ENCODE measurements at places on chromosomes 3 and 15.

DNA sequence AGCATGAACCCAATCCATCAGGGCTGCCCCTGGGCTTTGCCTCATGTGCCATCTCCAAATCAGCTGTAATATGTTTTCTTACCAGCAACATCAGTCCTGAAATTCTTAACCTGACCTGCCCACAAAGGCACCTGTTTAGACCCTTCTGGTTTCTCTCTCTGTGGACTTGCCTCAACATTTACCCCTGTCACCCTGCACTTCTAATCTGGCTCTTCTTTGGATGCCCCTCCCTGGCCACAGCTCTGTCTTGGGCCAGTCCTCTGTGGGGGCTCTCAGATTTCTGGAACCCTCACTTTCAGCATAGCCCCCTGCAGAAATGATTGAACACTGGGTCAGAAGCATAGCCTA, 168.7 kb upstream of the STAC start:
- DNase-seq, result no peak

GRCh38 chr3:59258550-59259260, 208.9 kb upstream of the CFAP20DC start:
- DNase-seq, result no peak

GRCh38 chr3:71244826-71245488, 338.6 kb downstream of the FOXP1 start:
- DNase-seq, result no peak

GRCh38 chr3:123623346-123623880, 38.6 kb upstream of the HACD2 start:
- no peak for DNase-seq

- peak; percentile 31 for DNase-seq
Measured at GRCh38 chr3:105806359-105806758, 62.5 kb downstream of the CBLB start.

DNA sequence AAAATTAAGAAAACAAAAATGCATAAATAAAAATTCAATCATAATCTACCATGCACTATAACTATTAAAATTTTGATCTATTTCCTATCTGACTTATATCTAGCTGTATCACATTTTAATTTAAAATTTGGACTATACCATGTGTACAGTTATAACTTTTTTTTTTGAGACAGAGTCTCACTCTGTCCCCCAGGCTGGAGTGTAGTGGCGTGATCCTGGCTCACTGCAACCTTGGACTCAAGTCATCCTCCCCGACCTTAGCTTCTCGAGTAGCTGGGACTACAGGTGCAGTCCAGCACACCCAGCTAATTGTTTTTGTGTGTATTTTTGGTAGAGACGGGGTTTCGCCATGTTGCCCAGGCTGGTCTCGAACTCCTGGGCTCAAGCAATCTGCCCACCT, 119.9 kb downstream of the ADAM10 start:
- DNase-seq, result no peak

GRCh38 chr3:124741027-124741426, 10.8 kb downstream of the UMPS start:
- DNase-seq, result no peak

DNA sequence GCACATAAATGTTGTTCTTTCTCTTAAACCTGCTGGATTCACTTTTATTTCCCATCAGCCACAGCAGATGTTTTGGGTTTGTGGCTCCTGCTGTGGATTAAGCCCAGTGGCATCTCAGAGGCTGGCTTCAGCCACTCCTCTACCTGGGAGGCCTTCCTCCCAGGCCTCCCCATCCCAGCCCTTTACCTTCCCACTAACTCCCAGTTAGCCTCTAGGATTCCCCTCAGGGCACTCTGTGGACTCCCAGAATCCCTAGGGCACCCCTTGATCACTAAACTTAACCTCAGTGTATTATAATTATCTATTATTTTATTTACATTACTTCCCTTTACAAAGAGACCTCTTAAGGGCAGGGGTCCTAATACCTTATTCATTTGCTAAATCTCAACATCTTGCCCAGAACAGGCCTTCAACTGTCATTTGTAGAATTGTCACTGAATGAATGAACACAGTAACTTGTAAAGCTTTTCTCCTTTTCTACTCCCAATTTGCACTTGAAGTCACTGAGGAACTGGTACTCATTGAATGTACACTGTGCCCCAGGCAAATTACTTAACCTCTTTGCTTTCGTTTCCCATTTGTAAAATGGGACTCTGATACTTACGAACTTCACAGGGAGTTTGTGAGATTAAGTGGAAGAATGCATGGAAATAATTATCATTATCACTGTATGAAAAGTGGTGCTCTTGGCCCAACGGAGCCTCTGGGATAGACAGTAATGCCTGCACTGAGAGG, 8.3 kb downstream of the CCDC13 start:
- no peak for DNase-seq

DNA sequence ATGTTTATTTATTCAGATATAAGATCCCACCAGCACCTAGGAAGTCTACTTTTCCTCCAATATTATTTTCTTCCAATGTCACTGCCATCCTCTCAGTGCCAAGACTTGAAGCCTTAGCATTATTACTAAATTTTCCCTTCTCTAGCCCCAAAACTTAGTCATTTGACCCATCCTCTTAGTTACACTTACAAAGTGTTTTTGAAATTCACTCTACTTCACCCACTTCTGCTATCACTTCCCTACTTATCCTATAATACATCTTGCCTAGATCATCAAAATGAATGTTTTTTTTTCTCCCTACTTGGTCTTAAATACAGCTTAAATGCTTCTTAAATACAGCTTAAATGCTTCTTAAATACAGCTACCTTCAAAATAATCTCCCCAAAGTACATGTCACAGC, 376.6 kb downstream of the RSL24D1 start:
- DNase-seq, result no peak

DNA sequence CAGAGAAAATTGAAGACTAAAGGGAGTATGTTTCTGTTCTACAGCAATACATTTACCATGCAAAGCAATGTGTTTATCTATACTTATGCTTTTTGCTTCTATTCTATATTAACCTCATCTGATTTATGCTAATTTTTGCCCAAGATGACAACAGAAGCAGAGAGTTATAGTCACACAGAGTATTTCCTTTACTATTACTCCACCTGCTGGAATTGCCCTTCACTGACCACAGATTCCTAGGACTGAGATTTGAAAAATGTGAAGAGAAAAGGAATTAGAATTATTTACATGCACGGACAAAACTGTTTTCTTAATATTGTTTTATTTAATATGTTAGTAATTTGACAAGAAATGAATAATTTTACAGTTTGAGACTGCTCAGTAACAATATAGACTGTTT, 745.6 kb downstream of the VGLL3 start:
- DNase-seq, result no peak
